ENCODE measurements at places on chromosomes 11 and 22.
A peak's percentile ranks its signal among the peaks of the same experiment; 100 is the strongest.

DNA sequence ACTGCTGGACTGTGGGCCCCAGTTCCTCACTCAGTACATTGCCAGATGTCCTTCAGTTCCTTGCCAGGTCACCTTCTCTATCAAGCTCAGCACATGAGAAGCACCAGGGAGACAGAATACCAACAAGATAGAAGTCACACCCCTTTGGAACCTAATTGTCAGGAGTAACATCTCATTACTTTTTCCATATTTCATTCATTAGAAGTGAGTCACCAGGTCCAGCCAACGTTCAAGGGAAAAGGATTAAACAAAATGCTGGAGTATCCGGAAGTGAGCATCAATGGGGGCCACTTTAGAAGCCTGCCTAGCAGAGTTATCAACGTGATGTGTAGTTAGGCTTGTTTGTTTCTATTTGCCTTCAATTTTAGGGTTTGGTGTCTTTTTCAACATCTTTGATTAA lies 569.3 kb downstream of the MIAT start:
- no peak for DNase-seq

DNA sequence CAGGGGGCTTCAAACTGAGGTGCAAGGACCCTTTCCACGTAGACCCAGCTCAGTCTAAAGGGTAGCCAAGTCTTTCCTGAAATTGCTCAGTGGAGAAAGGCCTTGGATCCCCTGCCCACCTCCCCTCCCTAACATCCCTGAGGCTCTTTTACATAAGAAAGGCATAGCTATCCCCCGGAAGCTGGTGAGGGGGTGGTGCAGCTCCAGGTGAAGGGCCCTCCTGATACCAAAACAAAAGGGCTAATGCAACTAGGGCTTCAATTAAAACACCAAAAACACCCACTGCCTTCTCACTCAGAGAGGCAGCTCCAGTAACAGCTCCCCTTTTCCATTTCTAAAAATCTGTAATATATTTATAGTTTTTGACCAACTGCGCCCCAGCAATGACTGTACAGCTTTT lies 5.8 kb downstream of the SHANK2 start:
- DNase-seq = no peak

GRCh38 chr11:93541884-93542810 lies 1.0 kb downstream of the SMCO4 start:
- peak; percentile 48 for DNase-seq

DNA sequence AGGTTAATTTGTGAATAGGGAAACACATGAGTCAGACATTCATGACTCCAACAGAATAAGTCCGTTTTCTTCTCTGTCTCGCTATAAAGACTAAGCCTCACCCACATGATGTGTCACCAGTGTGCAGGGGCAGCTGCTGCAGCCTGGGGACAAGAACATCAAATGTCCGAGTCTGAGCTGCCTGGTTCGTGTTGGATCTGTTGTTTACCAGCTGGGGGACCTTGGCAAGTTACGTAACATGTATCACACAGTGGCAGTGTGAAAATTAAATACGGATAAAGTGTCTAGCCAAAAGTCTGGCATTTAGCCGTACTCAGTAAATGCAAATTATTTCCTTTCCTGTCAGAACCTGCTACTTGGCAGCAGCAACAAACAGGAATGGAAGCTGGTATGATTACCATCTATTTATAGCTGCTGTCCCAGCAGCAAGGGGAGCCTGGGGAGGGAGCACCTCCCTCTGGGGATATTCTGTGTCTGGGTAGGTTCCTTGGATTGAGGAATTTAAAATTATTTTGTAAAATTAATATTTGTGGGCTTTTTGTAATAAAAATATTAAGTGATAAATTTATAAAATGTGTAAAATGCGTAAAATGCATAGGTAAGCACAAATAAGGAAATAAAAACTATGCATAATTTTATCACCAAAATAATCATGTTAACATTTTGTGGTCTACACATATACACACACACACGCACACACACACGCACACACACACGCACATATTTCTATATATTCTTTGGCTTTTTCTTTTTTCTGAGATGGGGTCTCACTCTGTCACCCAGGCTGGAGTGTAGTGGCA lies 1.3 kb upstream of the CLDN25 start:
- DNase-seq = no peak

DNA sequence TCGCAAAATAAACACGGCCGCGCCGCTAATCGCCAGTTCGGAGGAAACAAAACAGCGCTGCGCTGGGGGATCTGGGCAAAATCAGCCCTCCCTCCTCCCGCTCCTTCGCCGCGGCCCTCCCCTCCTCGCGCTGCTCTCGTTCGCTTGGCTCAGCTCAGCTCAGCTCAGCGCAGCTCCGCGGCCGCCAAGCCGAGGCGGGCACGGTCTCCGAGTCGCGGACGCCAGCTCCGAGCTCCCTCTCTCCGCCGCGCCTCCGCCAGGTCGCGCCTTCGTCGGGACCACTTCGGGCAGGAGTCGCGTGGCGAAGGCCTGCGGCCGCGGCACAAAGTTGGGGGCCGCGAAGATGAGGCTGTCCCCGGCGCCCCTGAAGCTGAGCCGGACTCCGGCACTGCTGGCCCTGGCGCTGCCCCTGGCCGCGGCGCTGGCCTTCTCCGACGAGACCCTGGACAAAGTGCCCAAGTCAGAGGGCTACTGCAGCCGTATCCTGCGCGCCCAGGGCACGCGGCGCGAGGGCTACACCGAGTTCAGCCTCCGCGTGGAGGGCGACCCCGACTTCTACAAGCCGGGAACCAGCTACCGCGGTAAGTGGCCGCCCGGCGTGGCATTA lies at the start of gene SPON1:
Gene SPON1 (plus strand): TSS at position 162 of the 607 bp plus-strand sequence. CDS start 182 bp downstream, at position 344.
- DNase-seq = peak; percentile 9
